ENCODE measurements at places on chromosomes 7 and 10.
A peak's percentile ranks its signal among the peaks of the same experiment; 100 is the strongest.

DNA sequence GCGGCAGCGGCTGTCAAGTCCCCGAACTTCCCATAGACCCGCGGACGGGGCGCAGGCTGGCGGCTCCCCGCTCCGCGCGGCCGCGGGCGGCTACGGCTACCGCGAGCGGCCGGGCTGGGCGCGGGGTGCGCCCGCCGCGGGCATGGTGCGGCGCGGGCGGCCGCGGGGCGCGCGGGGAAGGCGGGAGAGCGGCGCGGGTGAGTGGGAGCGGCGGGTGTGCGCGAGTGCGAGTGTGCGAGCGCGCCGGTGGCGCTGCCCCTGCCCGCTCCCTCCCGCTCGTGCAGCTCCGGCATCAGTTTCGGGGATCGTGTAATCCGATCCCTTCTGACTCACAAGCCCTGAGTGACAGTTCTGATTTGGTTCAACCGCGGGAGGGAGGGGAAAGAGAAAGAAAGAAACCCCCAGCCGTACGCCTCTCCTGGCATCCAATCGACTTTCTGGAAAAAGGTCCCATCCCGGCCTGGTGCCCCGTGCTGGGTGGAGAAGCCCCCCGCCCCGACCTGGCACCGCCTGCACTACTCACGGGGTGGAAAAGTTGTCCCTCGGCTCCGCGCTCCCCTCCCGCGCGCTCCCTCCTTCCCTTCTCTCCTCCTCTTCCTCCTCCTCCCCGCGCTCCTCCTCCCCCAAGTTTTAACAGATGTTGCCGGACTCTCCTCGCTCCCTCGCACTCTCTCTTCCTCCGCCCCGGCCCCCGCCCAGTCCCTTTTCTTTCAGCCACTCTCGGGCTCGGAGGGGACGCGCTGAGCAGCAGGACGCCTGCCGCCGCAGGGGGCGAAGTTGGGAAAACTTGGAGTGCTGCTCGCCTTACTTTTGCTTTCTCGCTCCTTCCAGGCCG, at the start of gene GLI3:
Gene GLI3, minus strand, starts transcription at position 234 of the 835 bp plus-strand sequence. CDS start 13,956 bp downstream, outside the sequence.
- peak; percentile 78 for DNase-seq

DNA sequence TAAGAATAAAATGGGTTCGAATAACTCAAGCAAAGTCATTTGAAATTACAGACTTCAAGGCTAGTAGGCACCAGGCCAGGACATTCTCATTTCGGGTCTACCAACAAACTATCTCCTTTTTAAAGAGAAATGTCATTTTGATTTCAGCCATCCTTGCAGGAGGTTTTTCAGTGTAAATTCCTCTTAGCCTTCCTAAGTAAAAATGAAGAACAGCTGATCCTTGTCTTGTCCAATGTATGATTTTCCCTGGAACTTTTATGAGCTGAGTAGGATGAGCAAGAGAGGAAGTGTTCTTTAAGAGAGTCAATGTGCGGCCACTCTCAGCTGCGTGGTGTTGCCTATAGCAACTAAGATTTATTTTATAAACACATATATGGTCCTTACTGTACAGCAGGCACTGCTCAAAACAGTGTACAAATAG, 110.1 kb downstream of the PLCE1 start:
- DNase-seq = no peak

DNA sequence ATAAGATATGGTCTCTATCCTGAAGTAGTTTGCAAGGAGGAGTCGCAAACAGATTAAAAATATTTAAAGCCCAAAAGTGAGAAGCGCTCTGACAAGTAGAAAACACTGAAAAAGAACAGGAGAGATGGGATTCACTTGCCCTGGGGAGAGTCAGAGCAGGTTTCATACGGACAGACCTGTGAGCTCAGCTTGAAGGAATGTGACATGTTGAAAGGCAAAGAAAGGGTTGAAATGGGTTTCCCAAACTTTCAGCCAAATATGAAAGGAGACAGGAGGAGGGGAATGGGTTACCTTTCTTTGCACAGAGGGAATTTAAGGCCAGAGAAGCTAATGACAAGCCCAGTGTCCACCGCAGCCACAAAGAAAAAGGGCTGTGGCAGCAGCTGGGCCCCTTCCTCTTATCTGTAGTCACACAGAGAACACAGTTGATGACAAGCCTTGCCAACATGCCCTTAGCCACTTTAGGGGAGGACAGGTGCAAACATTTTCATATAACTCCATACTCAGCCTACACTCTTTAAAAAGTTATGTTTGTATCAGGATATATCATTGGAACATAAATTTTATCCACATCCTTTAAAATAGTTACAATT, 14.9 kb downstream of the HOXA1 start:
- no peak for DNase-seq

DNA sequence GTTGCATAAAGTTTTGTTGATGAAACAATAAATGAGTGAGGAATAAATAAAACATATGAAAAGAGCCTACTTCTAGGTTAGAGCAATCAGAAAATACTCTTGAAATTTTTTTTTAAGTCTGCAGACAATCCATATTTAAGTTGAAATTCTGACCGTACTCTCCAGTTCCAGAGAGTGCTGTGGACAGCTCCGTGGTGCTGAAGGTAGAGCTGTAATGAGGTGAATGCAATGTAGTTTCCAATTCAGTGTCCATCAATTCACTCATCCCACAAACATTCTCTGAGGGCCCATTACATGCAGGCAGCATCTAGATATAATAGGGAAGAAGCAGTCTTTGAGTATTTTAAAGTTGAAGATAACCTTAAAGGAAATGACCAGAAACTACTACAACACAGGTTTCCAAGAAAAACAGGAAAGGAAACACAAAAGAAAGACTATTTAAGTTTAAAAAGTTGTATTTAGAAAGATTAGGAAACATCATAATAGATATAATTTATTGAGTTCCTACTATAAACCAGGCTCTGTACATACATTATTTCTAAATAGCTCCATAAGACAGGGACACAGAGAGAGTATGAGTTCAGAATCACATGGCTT, 44.0 kb upstream of the CRTAC1 start:
- DNase-seq = peak; percentile 38

DNA sequence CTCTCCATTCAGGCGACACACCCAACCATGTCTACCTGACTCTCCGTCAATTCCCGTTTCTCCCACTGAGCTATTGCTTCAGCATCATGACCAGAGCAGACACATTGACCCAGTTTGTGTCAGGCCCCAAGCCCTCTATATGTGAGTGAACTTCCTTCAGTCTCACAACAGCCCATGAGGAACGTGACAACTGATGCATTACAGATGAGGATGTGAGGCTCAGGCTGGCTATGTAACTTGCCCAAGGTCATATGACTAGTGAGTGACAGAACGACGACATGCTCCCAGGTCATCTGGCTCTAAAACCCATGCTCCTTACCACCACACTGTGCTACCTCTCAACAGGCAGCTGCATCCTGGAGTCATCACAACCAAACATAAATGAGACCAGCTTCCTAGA, 3.7 kb downstream of the TMEM140 start:
- no peak for DNase-seq

DNA sequence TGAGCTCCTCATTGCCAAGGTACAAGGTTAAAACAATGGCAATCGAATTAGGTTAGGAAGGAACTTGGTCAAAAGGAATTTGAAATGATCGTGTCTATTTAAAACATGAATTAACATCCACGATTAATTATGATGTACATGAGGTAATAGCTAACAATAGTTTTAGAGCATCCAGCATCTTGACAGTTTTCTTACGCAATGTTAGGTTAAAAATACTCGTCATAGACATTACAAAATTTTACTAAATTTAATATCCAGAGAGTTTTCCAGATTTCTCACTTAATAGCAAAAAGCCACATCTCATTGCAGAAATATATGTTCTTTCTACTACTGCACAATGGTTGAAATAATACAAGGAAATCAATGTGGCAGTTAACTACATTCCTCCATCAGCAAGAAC, 22.6 kb downstream of the CUBN start:
- DNase-seq = no peak

- DNase-seq = no peak
These were observed 259.0 kb upstream of the GHITM start for GRCh38 chr10:83880252-83880791.

GRCh38 chr7:11607686-11608085, 224.3 kb downstream of the THSD7A start:
- DNase-seq = no peak

GRCh38 chr10:133384071-133384470, 5.0 kb downstream of the PAOX start:
- DNase-seq = no peak

GRCh38 chr7:64574540-64575099, 11.7 kb upstream of the ZNF680 start:
- no peak for DNase-seq

- no peak for DNase-seq
These were observed 67.7 kb downstream of the HERC4 start for GRCh38 chr10:68007356-68007755.

- DNase-seq = no peak
These were observed 2.1 kb downstream of the CNNM1 start for GRCh38 chr10:99331207-99331803.

GRCh38 chr7:110205899-110206298, 885.0 kb upstream of the LRRN3 start:
- no peak for DNase-seq

Measured in neural crest cell (in vitro differentiated cells).